ENCODE measurements at places on chromosomes 2 and 18.
A peak's percentile ranks its signal among the peaks of the same experiment; 100 is the strongest.

DNA sequence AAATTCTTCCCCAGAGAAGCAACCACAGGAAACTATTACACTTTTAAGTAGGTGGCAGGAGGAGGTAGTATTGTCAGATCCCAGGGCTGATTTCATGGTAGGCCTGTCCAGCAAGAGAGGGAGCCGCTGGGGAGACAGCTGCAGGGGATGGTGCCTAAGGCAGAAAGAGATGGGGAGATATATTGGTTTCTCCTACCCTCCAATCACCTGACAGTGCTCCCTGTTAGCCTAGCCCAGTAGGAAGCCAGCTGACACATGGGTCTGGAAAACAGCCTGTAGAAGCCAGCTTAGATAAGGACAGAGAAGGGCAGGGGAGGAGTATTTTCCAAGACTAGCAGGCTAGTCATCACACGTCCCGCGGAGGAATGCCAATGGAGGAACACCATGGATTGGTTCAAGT lies 8.2 kb upstream of the SPOPL start:
- no peak for ATAC-seq

DNA sequence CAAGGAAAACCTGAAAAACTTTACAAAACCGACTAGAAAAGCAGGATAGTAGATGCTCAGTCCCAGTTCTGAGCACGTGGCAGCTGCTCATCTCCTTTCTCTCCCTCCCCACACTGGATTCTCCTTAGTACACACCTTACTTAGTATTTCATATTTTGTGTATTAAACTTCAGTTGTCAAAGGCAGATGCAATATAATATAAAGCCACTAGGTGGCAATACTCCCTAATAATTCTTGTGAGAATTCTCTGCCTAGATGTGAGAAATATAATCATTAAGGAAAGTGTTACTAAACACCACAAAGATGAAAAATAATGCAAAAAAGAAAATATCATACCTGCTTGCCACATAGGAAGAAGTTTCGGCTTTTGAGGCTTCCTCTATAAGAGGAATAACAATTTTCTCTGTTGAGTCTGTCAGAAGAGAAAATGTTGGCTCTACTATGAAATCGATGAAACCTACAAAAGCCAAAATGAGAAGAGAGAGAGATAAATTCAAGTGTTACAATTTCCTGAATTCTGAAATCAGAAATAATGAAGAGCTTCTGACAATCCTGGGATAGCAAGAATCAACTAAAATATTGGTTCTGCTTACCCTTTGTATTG lies 200.6 kb downstream of the PPP1R1C start:
- no peak for ATAC-seq

DNA sequence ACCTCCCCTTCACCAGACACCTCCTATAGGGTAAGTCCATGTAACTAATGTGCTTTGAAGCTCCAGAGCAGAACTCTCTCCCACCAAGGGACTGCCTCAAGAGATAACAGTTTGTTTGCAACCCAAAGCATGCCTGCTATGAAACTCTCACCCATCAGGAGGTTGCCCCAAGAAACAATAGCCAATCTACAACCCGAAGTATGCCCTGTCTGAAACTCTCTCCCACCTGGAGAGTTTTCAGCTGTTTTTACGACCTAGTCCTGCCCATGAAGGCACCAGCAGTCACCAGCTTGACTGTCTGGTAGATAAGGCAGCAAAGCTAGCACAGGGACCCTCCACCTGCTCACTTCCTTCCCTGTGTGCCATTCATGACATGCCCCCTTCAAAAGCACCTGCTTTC lies 533.9 kb upstream of the CRIM1 start:
- no peak for ATAC-seq

DNA sequence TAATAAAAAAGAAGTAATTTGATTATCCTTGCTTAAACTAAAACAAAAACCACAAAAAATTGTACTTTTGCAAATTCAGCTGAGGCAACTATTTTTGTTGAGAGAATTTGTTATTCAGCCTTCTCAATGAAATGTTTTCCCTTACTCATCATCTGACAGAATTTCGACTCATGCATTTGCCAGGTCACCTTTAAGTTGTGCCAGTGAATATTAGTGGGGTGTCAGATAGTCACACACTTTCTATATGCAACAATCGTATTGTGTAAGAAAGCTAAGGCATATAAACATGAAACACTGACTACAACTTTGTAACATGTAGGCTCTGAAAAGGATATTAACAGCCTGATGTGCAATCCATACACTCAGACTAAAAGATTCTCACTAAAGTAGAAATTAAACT lies 1653.1 kb upstream of the SLC39A10 start:
- ATAC-seq = no peak

DNA sequence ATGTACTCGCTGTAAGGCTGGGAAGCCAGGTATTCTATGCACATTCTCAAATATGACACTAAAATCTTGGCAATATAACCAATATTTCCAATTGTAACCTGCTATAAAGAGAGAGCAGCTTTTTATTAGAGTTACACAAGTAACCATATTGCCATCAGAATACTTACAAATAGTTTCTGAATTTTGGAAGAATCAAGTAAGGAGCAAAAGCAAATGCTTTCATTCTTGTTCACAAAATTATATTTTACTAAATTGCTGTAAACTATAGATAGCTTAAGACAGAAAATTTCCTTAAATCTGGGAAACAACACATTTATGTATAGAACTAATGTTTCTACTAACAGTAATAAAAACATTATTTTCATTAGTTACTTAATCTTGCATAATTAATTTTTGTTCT lies 77.2 kb downstream of the EFEMP1 start:
- ATAC-seq = no peak

GRCh38 chr2:28615706-28616105 lies 119.8 kb downstream of the PLB1 start:
- ATAC-seq = no peak

DNA sequence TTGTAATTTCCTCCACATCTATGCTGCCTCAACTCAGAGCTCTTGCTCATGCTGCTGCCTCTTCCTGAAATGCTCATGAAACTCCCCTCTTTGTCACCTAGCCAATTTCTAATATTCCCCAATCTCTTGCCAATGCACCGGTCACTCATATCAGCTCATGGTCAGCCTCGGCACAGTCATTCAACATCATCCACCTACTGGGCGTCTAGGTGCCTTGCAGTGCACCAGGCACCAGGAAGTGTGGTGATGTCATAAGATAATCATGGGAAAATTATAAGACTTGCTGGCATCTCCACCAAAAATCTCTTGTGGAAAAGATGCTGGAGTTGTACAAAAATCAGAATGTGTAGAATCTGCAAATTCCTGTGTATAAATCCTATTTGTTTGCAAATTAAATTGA lies 52.6 kb upstream of the RAB27B start:
- ATAC-seq = no peak

- ATAC-seq = no peak
Measured at GRCh38 chr2:39608263-39608575, 57.5 kb upstream of the TMEM178A start.

- peak; percentile 69 for ATAC-seq
Measured at GRCh38 chr2:241741016-241741415, 6.6 kb downstream of the D2HGDH start.

DNA sequence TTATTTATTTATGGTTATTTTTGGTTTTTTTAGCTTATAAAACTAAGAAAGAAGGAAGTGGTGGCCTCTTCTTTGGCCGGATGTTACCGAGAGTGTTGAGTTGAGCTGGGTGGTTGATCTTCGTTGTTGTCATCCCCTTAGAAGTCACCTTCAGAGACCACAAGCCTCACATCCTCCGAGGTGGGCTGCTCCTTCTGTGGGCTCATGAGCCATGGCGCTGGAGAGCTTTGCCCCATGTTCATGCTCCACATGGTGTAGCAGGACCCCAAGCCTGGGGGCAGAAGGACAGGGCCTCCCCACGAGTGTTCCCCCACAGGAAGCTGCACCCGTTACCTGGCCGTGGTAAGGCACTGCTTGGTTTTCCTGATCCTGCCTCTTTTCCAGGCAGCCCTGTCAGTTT lies 23.4 kb downstream of the SNTG2 start:
- peak; percentile 83 for ATAC-seq

GRCh38 chr2:171342067-171342413 lies 91.8 kb downstream of the METTL8 start:
- ATAC-seq = no peak

DNA sequence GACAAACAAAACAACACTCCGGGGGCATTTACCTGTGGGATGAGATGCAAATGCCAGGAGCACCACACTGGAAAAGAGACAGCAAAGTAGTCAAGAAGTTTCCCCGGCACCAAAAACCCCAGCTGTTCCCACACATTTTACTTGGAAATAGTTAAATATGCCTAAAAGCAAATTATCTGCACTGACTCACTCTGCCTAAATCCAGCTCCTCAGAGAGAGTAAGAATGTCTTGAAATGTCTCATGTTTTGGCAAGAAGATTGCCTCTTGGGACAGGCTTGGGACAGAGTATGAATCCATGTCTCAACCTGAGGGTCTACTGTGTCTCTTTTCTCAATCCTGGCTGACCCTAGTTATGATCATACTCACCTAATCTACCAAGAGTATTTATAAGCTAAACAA lies 87.5 kb upstream of the RIOK3 start:
- ATAC-seq = no peak

DNA sequence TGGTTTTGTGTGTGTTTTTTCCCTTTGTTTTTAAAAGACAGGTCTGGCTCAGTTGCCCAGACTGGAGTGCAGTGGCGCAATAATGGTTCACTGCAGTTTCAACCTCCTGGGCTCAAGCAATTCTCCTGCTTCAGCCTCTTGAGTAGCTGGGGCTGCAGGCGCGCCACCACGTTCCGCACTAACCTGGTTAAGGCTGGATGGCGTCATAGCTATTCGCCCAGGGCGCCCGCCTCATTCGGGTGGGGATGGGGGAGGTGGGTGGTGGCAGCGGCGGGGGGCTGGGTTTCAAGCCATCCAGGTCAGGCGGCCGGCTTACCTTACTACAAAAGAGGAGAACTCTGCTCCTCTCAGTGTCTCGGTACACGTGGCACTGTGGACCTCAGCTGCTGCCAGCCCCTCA lies 42.8 kb downstream of the EEF1B2 start:
- no peak for ATAC-seq

GRCh38 chr2:199462347-199462955 lies 4.7 kb upstream of the SATB2 start:
- ATAC-seq = no peak
